Bronchus fibroblast of lung (primary cell): ENCODE measurements at places on chromosomes 1 and 21. TPM values are rescaled to one million over a fixed set of nuclear protein-coding genes. Genes with fewer than 3 reads are reported as not detected.

Gene CD1B
- total RNA-seq: not detected in 2 replicates

Gene OR6N1
- total RNA-seq: not detected in 2 replicates

Gene DIO1
- total RNA-seq: not detected in 2 replicates

Gene RHOU
- 0.67 and 1.0 TPM in 2 replicates for total RNA-seq

Gene THEMIS2
- 10.3 TPM in 2 replicates for total RNA-seq

Gene PAPPA2
- 0.17 and 0.30 TPM in 2 replicates for total RNA-seq

Gene CAMK2N1
- 18.7 and 28.6 TPM in 2 replicates for total RNA-seq

Gene RIMKLA
- under 0.01 TPM in 1 of 2 replicates, not detected in the other for total RNA-seq

Gene ATXN7L2
- total RNA-seq: 3.9 and 5.2 TPM in 2 replicates

Gene AXDND1
- total RNA-seq: 0.30 TPM in 1 of 2 replicates, not detected in the other

Gene CD46
- 56.3 and 72.5 TPM in 2 replicates for total RNA-seq

Gene TMOD4
- 0.45 and 0.50 TPM in 2 replicates for total RNA-seq

Gene ATP6V1G3
- total RNA-seq: not detected in 2 replicates

Gene CA14
- total RNA-seq: not detected in 2 replicates

Gene BRINP2
- under 0.01 TPM in 1 of 2 replicates, not detected in the other for total RNA-seq

Gene B3GALT5
- total RNA-seq: under 0.01 TPM in 2 replicates

Gene TTC22
- total RNA-seq: not detected in 2 replicates
